ENCODE measurements at places on chromosomes 3 and 15. TPM values are rescaled to one million over a fixed set of nuclear protein-coding genes. Genes with fewer than 3 reads are reported as not detected.

DNA sequence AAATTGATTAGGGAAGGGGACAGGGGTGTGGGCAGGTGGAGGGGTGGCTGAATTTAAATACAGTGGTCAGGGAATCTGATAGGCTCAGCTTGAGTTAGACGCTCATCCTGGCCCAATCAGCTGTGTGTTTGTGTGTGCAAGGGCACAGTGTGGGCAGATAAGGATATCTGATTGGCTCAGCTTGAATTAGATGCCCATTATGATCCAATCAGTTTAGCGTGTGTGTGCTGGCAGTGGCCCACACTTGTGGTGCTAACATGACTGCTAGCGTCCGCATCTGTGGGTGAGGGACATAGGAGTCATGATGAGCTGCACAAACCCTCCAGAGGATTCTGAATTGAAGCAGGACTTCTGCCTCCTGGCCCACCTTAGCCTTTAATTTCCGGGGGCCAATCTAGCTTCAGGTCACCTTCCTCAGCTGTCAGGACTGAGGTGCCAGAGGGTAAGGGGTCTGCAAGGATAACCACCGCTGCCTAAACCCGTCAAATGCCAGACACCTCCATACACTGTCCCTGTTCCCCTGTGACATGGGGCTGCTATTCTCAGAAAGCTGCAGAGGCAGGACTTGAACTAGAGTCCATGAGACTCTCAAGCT lies 97.3 kb downstream of the CORO2B start:
- no peaks in the 10 kb centered on the region for H3K36me3 ChIP-seq
- no peak overlapping the region for H3K27ac ChIP-seq
- no peaks in the 10 kb centered on the region for H3K27me3 ChIP-seq
- DNase-seq, result no peak
- peaks cover 18% of the 10 kb centered on the region for H3K4me1 ChIP-seq

GRCh38 chr3:194250098-194251002 lies 100.8 kb downstream of the CPN2 start:
- no peaks in the 10 kb centered on the region for H3K27me3 ChIP-seq
- no peak overlapping the region for H3K27ac ChIP-seq
- H3K4me3 ChIP-seq, result no peak overlapping the region
- peaks cover 30% of the 10 kb centered on the region for H3K4me1 ChIP-seq
- DNase-seq, result no peak
- H3K36me3 ChIP-seq, result no peaks in the 10 kb centered on the region

The SAMD7 gene
- not detected for total RNA-seq

- H3K4me3 ChIP-seq, result no peak overlapping the region
- DNase-seq, result no peak
- no peaks in the 10 kb centered on the region for H3K36me3 ChIP-seq
- H3K27me3 ChIP-seq, result no peaks in the 10 kb centered on the region
- H3K27ac ChIP-seq, result no peak overlapping the region
These were observed 47.8 kb upstream of the LRRC3B start for GRCh38 chr3:26574766-26575165.

- H3K27ac ChIP-seq, result no peak overlapping the region
- H3K27me3 ChIP-seq, result no peaks in the 10 kb centered on the region
- H3K36me3 ChIP-seq, result peaks cover 23% of the 10 kb centered on the region
- no peaks in the 10 kb centered on the region for H3K4me1 ChIP-seq
- H3K4me3 ChIP-seq, result no peak overlapping the region
These were observed 21.8 kb downstream of the MEIS2 start for GRCh38 chr15:37078566-37078965.

- no peak for DNase-seq
- peaks cover 30% of the 10 kb centered on the region for H3K4me1 ChIP-seq
- no peak overlapping the region for H3K4me3 ChIP-seq
- no peaks in the 10 kb centered on the region for H3K27me3 ChIP-seq
These were observed 140.5 kb downstream of the BBX start for GRCh38 chr3:107663266-107663665.

- H3K4me3 ChIP-seq, result peak overlapping the region; percentile 30
- peaks cover 15% of the 10 kb centered on the region for H3K4me1 ChIP-seq
- no peaks in the 10 kb centered on the region for H3K36me3 ChIP-seq
- H3K27ac ChIP-seq, result no peak overlapping the region
- DNase-seq, result no peak
These were observed 9.9 kb downstream of the ZIC1 start for GRCh38 chr3:147418808-147419701.

GRCh38 chr3:142228964-142229363 lies 3.6 kb upstream of the GK5 start:
- peaks cover 8% of the 10 kb centered on the region for H3K4me1 ChIP-seq
- H3K27me3 ChIP-seq, result no peaks in the 10 kb centered on the region
- no peak overlapping the region for H3K4me3 ChIP-seq
